T-helper 9 cell (primary cell): ENCODE measurements at places on chromosomes 5 and 9.

GRCh38 chr5:174078416-174078815, 32.9 kb downstream of the NSG2 start:
- no peak for DNase-seq

- DNase-seq: no peak
Measured at GRCh38 chr9:78542491-78543181, 245.7 kb downstream of the PSAT1 start.

DNA sequence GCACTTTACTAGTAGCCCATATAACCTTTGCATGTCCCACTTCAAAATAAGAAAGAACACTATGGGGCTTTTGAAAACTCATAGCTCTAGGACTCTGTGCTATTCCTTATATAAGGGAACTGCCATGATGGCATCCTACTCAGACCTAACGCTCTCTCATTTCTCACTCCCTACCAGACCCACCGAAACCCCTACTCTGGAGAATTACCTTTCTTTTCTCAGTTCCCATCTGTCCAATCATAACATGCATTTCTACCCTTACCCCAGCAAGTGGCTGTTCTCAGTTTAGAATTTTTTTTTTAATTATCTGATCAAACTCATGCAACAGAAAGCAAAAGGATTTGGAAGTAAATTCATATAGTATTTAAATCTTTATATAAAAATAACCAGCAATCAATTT, 27.3 kb downstream of the CARNMT1 start:
- DNase-seq: no peak

- no peak for DNase-seq
Measured at GRCh38 chr5:78648359-78649210, at the start of gene LHFPL2. LHFPL2 (minus strand) TSS chr5:78648772; CDS start chr5:78510213, 138,559 bp downstream.

DNA sequence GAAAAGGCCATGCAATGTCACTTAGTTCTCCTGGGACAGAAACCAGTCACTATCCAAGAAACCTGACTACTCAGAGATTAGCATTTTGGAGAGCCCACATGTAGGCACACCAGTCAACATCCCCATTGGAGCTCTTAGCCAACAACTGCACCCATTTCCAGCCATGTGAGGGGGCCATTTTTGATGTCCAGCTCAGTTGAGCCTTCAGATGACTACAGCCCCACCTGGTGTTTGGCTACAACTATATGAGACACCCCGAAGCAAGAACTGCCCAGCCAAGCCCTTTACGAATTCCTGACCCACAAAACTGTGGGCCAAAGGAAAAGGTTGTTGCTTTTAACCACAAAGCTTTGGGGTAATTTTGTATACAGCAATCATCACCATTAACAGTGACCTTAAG, 300.1 kb downstream of the ASTN2 start:
- no peak for DNase-seq

GRCh38 chr5:81408496-81408895, 14.6 kb upstream of the ACOT12 start:
- no peak for DNase-seq

GRCh38 chr5:125045646-125046045, 299.2 kb upstream of the ZNF608 start:
- DNase-seq: no peak

DNA sequence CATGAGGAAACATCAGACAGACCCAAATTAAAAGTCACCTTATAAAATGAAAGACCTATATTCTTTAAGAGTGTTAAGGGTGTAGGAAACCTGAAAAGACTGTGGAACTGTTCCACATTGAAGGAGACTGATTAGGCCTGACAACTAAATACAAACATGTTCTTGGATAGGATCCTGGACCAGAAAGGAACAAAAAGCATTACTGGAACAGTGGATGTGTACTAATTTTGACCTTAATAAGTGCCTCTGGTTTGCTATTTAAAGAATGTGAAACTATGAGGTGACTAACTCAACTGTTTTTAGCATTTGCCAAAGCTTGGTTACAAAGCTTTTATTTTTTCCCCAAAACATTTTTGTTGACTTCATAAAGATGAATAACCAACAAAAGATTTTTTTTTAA, 340.6 kb downstream of the CAAP1 start:
- DNase-seq: no peak
